ENCODE measurements at places on chromosomes 16 and 17.

GRCh38 chr16:86680661-86681030, 102.3 kb downstream of the FOXL1 start:
- DNase-seq = no peak

- peak; percentile 25 for DNase-seq
Observed at GRCh38 chr17:82457073-82457928, 1.2 kb upstream of the NARF start.

DNA sequence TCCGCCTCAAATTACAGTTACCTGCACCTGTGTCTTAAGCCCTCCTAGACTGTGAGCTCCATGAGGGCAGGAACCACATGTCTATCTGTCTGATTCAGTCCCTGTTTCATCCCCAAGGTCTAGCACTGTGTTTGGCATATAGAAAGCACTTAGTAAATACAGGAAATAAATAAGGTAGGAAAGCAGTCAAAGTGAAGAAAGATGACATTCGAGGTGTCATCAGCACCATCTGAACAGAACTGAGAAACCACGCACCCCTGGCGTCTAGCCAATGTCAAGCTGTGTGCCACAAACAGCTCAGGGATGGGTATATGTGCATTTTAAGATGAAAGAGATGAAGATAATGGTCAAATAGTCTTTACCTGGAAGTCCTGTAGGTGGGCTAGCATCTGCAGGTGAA, 79.6 kb upstream of the ATP2A3 start:
- DNase-seq = no peak

DNA sequence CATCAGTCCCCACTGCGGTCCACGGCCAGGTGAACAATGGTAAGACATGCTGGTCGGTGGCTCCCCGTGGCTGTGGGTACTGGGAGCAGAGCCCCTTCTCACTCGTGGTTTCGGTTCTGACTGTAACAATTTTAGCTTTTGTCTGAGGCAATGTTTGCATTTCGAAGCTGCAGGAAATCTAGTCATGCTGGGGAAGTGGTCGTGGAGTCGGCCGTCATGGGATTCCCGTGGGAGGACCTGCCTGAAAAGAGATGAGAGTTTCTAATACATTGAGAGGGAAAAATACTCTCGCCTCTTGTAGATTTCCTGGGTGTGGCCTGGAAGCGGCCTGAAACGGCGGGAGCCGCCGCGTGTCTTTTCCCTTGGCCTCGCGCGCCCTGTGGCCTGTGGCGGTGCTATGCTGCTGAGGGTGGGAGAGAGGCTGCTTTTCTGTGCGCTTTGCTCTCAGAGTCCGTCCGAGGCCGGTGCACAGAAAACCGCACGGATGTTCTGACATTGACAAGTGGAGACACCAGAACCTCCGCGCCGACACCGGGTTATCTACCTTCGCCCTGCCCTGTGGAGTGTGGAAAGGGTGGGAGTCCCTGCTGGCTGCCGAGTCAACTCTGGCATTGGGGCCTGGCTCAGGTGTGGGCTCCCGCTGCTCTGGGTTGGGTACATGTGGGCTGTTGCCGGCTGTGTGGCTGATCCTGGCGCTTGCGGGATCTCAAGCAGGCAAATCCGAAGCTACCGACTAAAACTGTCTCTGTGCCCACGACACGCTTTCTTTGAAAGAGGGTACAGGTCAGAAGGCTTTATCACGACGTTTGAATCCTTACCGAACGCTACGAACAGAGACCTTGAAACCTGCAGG, 60.8 kb downstream of the WDR45B start:
- DNase-seq = no peak

DNA sequence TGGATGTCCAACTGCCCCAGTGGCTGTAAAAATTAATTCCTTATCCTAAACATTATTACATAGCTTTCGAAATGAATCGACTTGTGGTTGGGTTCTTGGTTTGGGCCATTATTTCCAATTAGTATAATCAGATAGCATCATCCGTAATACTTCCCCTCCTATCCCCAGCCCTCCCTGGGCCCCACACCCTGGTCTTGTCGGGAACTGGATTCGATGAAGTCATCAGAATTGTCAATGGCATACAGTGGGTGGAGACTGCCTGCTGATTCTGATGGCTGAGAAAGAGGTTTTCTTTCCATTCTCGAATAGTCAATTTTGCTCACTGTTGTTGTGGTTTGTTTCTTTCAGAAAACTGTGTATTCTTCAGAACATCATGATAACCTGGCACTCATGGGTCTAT, 395.1 kb downstream of the SEC14L1 start:
- peak; percentile 62 for DNase-seq

GRCh38 chr16:57185446-57185944, 344 bp downstream of the PSME3IP1 start:
- DNase-seq = peak; percentile 81

GRCh38 chr17:36540696-36541095, 4.0 kb upstream of the GGNBP2 start:
- no peak for DNase-seq

- DNase-seq = peak; percentile 34
Observed at GRCh38 chr17:58320163-58320558, 8.4 kb downstream of the TSPOAP1 start.

DNA sequence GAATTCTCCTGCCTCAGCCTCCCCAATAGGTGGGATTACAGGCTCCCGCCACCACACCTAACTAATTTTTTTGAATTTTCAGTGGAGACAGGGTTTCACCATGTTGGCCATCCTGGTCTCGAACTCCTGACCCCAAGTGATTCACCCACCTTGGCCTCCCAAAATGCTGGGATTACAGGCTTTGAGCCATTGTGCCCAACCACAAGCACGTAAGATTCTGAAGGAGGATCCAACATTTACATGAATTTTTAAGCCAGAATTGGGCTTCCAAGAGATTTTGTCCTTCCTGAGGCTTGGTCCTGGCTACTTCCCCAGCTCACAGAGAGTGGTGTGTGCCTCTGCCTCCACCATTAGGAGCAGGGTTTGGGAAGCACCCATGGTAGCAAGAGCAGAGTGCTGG, 11.1 kb downstream of the G6PC3 start:
- DNase-seq = no peak

DNA sequence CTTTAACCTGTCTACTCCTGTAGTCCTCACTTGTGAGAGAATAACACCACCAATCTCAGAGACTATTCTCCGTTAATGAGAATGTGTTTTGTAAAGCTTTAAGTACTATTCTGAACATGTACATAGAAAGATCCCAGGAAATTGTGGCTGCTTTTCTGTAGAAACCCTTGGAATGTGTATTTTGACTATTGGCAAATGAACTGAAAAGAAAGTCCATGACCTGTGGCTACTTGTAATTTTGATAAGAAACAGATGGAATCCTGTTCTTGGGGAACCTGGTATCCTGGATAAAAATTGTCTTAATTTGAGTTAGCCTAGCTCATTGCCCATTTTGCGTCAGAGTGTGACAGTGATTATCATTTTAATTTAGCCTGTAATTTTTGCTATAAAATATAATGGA, 9.1 kb downstream of the CTCF start:
- DNase-seq = no peak

GRCh38 chr17:17935321-17936271, 36.6 kb downstream of the TOM1L2 start:
- DNase-seq = peak; percentile 86

DNA sequence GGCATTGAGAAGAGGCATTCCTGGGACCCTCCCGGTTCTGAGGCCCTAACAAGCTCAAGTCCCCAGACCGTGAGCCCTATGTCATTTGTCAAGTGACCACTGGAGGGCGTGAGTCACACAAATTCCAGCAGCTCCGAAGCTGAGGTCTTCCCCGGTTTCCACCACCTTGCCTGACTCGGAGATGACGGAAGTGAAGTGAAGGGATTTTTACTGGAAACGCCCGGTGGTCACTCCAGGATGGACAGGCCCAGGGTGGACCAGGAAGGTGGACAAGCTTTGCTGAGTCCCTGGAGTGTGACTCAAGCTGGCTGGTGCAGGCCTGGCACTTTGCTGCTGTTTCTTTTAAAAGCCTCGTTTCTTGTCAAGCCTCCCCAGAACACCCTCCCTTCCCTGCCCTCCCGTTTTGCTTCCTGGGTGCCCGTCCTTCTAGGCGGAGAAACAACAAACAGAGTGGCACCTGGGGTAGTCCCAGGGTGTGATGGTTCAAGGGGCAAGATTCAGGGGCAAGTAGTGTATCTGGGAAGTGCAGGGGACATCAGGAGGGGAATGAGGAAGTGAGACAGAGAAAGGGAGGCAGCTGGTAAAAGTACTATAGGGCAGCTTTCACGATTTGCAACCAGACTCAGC, 5.3 kb upstream of the NOS2 start:
- DNase-seq = peak; percentile 92

DNA sequence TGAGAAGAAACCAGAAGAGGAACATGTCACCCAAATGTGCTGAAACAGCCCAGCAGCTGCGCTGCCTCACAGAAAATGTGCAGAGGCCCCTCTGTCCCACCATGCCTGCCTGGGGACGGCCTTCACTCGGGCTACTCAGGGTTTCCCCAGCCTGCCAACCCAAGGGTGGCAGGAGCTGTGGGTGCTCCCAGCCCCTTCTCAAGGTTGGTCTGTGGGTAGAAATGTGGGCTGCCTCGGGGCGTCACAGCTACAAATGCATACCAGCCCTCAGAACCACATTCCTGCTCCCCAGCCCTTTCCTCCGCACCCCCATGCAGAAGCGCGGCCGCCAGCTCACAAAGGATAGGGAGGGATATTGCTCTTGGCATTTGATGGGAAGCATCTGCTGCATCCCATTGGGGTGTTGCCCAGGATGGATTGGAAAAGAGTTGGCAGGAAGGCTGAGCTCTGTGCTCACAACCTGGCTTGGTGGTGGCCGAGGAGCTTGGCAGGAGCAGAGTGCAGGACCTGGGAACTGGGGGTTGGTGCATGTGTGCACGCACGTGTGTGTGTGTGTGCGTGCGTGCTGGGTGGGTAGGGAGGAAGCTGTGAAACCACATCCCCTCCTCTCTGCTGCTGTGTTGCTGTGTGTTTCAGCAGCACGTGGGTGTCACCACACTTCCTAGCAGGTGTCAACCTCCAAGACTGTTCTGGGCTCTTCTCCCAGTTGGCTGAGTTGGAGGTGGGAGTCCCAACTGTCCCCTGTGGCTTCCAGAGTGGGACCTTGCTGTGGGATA, 304.4 kb downstream of the SEC14L1 start:
- no peak for DNase-seq

- DNase-seq = no peak
Observed at GRCh38 chr16:7344830-7345780, 12.5 kb downstream of the RBFOX1 start.

- no peak for DNase-seq
Observed at GRCh38 chr17:19248151-19248927, 11.2 kb downstream of the EPN2 start.

GRCh38 chr16:50697881-50698767, 4.7 kb downstream of the NOD2 start:
- no peak for DNase-seq

GRCh38 chr17:80663781-80664206, 119.2 kb downstream of the RPTOR start:
- no peak for DNase-seq

DNA sequence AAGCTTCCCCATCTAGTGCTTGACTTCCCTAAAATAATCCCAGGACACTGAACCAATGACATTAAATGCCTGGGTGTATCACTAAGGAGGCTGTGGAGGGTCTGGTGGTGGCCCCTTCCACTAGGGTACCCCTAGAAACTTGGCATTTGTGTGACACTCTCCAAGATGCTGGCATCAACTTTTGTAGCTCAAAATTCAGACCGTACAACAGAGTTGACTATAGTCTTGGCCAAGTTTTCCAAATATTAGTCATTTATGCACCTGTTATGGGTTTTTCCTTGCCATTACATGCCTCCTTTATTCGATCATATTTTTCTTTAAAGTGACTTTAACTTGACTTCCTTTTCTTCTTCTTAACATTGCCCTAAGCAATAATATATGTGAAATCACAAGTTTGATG, 124.8 kb upstream of the CACNG3 start:
- no peak for DNase-seq

DNA sequence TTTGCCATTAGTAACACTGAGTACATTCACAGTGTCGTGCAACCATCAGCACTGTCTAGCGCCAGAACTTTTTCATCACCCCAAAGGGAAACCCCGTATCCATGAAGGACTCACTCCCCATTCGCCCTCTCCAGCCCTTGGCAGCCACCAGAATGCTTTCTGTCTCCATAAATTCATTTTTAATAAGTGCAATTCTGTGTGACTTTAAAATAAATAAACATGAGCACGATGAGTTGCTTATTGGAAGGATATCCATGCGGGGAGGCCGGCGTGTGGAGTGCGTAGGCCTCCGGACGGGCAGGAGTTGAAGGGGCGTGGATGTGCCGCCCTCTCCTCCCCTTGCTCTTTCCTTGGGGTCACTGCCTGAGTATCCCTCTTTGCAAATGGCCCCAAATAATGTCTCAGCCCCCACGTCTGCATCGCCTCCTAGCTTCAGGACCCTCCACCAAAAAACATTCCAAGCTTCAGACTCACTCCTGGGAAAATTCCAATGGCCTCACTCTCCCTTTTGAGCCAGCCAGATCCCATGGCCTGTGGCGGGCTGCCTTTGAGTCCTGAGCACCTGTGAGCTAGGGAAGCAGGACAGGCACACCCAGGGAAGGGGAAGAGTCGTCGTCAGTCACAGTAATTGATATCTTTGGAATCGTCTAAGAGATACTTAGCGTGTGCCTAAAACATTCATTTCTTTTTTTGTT, 306.3 kb downstream of the SEC14L1 start:
- DNase-seq = no peak

DNA sequence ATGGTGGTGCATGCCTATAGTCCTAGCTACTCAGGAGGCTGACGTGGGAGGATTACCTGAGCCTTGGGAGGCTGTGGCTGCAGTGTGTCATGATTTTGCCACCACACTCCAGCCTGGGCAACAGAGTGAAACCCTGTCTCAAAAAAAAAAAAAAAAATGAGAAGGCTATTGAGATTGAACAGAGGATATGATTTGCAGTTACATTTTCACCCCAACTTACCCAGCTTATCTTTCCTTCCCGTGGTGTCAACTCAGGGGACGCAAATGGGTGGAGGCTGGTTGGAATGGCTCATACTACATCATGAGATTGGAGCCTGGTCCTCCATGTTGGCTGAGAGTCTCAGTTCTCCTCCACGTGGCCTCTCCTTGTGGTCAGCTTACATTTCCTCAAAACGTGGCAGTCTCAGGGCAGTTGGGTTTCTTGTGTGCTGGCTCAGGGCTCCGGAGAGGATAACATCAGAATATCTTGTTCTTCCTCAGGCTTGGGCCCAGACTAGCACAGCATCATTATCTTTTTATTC, 17.2 kb upstream of the NSMCE1 start:
- peak; percentile 80 for DNase-seq

- peak; percentile 94 for DNase-seq
Observed at GRCh38 chr17:64001763-64002529, 3.8 kb downstream of the PRR29 start.

DNA sequence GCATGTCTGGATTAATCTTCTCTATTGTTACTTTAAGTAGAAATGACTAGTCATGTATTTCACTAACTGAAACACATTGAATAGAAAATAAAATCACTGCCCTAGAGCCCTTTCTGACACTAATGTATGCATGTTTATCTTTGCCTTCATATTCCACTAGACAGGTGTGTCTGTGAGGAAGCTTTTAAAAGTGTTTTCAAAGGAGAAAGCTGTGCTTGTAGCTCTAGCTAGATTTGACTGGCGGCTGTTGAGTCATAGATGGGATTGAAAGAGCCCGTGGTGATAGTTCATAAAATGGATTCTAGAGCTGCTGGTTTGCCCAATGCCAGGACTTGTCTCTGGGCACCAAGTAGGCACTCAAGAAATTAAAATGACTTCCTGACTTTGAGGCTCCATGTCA, 189.0 kb upstream of the PIRT start:
- DNase-seq = no peak
